ENCODE measurements at places on chromosomes 1 and 21. TPM values are rescaled to one million over a fixed set of nuclear protein-coding genes. Genes with fewer than 3 reads are reported as not detected.
A peak's percentile ranks its signal among the peaks of the same experiment; 100 is the strongest.

The CFAP74 gene
- 3.1 TPM for total RNA-seq

DNA sequence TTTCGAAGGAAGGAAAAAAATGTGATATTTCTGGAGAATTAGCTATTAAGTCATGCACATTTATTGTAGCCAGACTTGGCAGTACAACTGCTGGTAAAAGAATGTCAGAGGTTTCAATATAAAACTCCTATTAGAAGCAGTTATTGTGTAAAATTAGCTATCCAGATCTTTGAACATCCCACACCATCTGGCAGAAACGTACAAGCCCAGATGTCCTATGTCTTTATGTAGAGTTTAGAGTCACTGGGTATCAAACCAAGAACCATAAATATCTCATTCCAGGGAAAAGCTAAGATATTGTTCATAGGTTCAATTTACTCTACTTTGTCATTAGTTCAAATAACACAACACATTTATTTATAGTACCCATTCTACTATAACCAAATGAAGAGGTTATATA lies 31.4 kb downstream of the OLFM3 start:
- DNase-seq = no peak

- peak; percentile 82 for DNase-seq
These were observed 31.2 kb upstream of the COL6A2 start for GRCh38 chr21:46066591-46067331.

- no peak for DNase-seq
These were observed 45.4 kb downstream of the CDC14A start for GRCh38 chr1:100397681-100398080.

DNA sequence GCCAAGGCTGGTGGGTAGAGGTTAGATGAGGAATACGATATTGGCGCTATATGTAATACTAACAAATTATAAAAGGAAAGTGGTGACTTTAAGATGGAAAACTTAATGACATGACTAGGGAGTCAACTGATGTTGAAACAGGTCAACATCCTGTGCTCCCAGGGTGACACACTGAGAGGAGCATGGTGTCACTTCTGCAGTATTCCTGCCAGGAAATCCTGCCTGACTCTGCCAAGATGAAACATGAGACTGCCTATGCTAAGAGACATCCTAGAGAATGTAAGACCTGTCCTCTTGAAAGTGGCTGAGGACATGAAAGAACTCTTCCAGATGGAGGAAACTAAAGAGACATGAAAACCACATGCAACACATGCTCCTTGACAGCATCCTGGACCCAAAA lies 65.0 kb upstream of the KCND3 start:
- DNase-seq = no peak

The ITGB3BP gene
- 8.2 TPM for total RNA-seq

- DNase-seq = no peak
These were observed 27.7 kb downstream of the FMO2 start for GRCh38 chr1:171212607-171213351.

GRCh38 chr1:192559115-192560006 lies 16.2 kb upstream of the RGS1 start:
- DNase-seq = no peak

DNA sequence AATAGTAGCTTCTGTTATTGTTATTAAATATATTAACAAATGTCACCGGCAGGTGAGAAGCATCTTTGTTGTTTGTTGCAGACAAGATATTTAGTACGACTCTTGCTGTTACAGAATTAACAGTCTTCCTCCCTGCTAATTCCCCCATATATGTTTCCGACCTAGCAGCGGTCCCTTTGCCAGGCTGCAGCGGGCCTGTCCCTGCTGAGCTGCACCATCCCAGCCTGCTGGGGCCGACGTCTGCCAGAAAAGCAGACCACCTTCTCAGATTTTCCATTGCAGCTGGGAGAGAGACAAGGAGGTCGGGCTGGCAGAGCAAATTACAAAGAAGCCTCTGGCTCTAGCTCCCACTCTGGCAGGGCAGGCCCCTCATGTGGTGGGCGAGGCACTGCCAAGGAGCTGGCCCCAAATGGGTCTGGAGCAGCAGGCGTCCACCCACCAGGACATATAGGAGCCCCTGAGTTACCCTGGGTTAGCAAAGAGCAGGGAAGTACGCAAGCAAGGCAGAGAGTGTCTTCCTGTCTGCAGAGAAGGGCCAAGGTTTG lies 142.7 kb downstream of the FOXD2 start:
- DNase-seq = peak; percentile 17

- no peak for DNase-seq
These were observed 310.9 kb downstream of the NTNG1 start for GRCh38 chr1:107451715-107452114.

- DNase-seq = no peak
These were observed 87.1 kb upstream of the ARHGEF16 start for GRCh38 chr1:3367376-3367775.

DNA sequence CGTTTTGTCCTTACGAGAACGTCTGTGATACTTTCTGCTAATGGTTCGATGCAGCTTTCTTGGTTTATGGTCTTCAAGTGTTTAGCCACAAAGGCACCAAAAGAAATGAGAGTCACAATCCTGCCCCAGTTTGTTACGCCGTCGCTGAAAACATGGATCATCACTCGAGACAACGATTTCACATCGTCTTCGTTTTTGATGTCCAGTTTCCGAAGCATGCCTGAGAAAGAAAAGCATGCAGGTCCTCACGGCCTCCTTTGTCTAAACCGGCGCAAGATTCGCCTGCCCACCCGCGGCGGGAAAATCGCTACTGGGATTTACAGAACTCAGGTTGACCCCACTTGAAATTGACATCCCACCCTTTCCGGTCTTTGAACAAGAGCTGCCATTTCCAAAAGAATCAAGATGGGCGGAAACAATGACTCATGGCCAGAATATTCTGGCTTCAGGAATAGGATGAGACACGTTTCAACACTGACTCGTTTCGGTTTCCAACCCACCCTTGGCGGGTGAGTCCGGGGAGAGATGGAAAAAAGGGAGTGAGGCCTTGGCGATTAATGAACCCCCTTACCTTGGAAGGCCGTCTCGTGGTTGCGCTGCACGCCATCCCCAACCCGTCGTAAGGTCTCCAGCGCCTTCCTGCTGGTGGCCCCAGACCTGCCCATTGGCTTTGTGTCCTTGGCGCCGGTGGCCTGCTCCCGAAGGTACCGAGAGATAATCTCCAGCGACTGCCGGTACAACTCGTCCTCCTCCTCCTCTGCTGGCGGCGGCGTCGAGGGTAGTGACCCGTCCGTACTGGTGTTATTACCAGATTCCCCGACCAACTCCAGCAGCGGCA lies 919 bp downstream of the MCL1 start:
- no peak for DNase-seq

The TTC22 gene
- total RNA-seq = 11.4 TPM

The CNR2 gene
- total RNA-seq = 0.13 TPM

DNA sequence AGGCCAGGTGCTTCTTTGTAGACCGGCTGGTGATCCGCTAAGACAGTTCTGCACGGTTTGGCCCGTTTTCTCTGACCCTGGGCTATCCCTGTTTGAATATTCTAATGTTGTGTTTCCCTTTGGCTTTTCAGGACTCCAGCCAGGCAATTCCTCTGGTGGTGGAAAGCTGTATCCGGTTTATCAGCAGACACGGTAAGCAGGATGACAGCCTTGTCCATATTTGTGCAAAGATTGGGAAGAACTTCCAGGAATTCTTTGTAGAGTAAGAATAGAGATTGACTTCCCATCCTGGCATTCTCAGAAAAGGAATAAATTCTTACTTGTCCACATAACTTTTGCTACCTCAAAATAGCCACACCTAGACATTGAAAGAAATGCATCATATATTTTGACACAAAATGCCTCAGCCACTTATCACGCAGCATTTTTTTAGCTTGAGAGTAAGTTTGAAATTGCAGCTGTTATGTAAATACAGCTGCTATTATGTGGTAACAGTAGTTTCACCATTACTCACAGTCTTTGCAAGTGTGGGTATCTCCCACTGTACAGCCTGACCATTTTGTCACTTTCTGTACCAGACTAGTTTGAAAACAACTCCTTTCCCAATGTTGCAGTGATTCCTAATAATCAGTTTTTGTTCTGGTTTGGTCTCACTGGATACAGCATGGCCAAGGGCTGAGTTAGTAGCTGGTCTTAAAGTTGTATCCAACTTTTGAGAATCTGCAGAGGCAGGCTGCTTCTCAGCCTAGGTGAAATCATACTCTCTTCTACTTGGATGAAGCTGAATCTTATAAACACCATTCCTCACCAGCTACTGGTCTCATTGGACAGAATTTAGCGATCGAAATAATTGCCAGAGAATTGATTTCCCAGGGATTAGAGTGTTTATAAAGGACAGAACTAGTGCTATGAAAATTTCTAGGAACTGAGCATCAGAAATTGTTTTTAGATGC lies 40.0 kb upstream of the IKBKE start:
- DNase-seq = no peak
